ENCODE measurements at places on chromosomes 12 and 14.

- DNase-seq: no peak
Measured at GRCh38 chr12:101596172-101596571, 1.4 kb downstream of the MYBPC1 start.

GRCh38 chr14:44414646-44415045 lies 92.4 kb downstream of the FSCB start:
- DNase-seq: no peak

DNA sequence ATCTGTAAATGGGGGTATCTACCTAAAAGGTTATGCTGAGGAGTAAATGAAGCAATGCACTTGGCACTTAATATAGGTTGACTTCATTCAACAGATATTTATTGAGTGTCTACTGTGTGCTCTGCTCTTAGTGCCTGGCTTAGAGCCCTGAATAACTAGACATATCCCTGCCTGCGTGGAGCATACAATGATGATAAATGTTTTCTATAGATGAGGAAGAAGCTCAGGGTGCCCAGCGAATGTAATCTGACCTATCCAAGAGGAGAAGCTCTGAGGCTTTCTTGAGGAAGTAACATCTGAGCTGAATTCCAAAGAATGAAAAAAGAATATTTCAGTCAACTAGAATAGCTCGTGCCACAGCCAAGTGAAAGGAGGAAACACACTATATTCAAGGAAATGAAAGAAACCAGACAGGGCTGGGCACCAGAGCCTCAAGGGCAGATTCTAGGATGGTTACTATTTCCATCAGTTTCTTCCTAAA lies 17.9 kb upstream of the HIGD1C start:
- DNase-seq: no peak

DNA sequence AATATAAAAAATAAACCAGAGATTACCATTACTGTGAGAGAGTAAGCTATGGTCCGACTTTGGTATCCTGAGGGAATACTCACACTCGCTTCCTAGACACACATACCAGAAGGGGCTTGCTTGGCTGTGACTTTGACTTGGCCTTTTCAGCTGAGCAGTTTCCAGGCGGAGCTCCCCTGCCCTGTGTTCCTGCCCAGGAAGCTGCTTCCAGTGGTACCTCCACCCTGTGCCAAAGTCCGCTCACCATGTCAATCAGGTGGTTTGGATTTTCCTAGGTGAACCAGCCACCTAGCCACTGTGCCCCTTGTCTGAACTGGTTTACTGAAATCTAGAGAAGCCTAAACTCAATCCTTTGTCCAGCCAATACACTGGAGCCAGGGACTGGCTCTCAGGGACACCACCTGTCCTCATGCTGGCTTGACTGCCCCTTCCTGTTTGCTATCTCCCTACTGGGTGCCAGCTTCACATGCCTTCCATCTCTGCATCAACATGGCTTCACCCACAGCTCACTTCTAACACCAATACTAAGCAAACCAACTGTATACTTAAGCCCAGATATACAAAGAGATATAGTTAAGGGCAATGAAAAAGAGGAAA lies 28.6 kb downstream of the MAX start:
- DNase-seq: no peak

- no peak for DNase-seq
Measured at GRCh38 chr14:61646366-61647116, 48.8 kb upstream of the HIF1A start.

DNA sequence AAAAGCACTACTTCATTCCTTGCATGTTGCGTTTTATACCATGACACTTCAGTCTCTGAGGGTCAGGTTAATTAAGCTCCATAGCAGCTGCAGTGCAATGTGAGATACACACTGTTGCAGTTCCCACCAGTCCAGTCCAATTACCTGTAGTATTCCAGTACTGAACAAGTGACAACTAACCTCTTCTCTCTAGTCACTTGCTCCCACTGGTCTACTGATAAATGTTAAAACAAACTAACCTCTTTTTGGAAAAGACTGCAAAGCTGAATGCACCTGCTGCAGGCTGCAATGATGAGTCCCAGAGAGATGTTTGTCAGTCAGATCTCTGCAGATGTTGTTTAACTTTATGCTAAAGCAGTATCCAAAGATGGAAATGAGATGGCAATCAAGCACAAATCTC lies 7.9 kb downstream of the NOVA1 start:
- DNase-seq: no peak

GRCh38 chr12:94100990-94101737 lies 47.2 kb upstream of the PLXNC1 start:
- DNase-seq: peak; percentile 70

GRCh38 chr12:5310151-5310550 lies 121.8 kb upstream of the NTF3 start:
- no peak for DNase-seq

DNA sequence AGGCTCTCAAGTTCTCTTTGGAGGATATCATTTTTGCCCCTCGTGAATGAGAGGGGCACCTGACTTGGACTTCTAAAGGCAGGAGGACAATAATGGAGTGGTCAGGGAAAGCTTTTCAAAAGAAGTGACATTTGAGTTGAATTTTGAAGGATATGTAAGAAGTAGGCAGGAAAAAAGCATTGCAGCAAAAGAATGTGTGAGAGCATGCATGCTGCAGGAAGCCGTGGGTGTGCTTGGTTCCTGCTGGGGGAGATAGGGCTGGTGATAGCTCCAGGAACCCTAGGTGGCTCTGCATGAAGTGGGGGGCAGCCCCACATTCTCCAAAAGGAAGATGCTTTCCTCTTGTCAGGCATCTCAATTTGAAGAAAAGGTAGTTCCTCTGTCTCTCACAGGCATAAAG lies 23.1 kb downstream of the ACVR1B start:
- no peak for DNase-seq

DNA sequence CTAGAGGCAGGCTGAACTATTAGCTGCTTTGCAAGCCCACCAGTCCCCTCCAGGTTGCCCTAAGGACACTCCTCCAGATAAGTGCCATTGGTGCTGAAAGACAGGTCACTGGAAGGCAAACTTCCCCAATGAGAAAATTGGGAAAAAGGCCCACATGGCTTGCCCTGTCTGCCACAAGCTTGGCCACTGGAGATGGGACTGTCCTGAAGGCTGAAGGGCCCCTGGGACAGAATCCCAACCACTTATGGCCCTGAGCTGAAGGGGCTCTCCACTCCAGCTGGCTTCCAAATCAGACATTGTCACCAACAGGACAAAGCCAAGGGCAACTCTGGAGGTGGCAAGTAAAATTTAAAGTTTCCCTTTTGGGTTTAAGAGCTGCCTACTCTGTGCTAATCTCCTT lies 12.2 kb upstream of the DHRS2 start:
- DNase-seq: no peak

GRCh38 chr12:94841177-94841576 lies 162.3 kb downstream of the NDUFA12 start:
- DNase-seq: no peak

- peak; percentile 81 for DNase-seq
Measured at GRCh38 chr12:6341417-6342139, at the start of gene TNFRSF1A. Gene TNFRSF1A (minus strand): TSS chr12:6342076. CDS start chr12:6341814, 262 bp downstream.

DNA sequence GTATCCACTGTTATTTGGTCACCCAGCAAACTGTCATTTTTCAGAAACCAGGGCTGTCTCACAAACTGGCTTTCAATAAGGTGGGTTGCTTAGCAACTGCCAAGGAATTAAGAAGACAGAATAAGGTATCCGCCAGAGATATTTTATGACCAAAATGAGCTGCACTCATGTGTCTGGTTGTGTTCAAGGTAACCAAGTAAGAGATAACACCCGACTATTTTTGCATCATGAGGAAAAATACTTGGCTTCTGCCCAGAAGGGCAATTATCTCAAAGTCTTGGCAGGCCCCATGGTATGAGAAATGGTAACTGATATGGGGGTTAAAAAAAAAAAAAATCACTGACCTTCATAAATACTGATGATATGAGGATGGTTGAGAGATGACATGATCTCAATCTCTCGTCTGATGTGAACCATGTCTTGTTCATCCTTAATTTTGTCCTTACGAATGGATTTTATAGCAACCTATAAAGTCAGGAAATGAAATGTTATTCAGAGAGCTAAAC lies 32.6 kb downstream of the NUAK1 start:
- no peak for DNase-seq

- no peak for DNase-seq
Measured at GRCh38 chr14:53646925-53647324, 309.7 kb downstream of the BMP4 start.

DNA sequence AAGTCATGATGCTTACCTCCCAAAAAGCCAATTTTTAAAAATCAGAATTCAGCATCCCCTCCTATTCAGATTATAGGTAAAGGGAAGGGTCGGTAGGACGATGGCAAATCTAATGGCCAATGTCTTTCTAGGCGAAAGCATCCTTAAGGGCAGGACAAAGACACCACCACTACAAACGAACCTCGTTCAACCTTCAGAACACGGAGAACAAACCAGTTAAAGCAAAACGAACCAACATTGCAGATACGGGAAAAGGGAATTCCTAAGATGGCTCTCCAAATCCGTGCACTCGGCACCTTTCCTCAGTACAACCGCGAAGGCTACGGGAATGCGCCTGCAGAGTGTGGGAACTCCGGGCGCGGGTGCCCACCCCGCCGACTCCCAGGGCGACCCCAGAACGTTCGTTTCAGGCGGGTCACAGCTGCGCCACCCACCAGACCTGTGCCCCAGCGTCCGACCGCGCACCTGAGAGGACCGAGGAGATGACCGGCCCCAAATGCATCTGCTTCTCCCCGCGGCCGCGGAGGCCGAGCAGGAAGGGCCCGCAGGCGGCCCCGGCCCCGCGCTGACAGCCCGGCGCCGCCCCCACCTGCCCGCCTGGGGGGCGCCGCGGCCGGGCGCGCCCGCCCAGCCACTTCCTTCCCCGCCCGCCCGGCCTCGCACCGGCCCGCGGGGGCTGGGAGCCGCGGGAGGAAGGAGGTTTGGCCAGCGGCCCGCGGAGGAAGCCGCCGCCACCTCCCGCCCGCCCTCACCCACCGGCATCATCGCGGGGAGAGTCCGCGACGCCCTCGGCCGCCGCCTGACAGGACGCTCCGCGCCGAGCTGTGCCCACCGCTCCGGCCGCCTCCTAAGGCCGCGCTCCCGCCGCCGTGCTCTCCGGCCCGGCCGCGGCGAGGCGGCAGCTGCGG lies 578 bp downstream of the PPP1R13B start:
- peak; percentile 14 for DNase-seq

- peak; percentile 34 for DNase-seq
Measured at GRCh38 chr12:56628671-56629458, 1.3 kb downstream of the BAZ2A start.

- DNase-seq: no peak
Measured at GRCh38 chr14:90019824-90020523, 41.8 kb upstream of the KCNK13 start.

GRCh38 chr14:92786427-92786756 lies 7.7 kb upstream of the GOLGA5 start:
- no peak for DNase-seq

GRCh38 chr14:77031759-77032490 lies 3.4 kb upstream of the IRF2BPL start:
- DNase-seq: peak; percentile 89

GRCh38 chr14:99450266-99450665 lies 30.4 kb downstream of the SETD3 start:
- no peak for DNase-seq

DNA sequence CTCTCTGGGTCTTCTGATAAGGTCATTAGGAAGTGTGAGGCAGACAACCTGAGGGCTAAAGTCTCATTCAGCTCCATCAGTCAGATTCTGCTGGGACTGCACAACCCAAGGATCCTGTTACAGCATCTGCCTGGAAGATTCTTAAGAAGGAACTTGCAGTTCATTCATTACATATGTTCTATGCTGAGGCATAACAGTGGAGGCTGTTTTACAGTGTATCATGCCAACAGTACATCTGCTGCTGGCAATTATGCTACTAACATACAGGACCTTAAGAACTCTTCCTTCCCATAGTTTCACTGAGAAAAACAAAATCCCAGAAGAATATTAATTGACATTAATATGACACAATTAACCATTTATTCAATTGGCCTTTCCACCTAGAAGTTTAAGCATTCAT lies 968.6 kb downstream of the DIO2 start:
- DNase-seq: no peak

DNA sequence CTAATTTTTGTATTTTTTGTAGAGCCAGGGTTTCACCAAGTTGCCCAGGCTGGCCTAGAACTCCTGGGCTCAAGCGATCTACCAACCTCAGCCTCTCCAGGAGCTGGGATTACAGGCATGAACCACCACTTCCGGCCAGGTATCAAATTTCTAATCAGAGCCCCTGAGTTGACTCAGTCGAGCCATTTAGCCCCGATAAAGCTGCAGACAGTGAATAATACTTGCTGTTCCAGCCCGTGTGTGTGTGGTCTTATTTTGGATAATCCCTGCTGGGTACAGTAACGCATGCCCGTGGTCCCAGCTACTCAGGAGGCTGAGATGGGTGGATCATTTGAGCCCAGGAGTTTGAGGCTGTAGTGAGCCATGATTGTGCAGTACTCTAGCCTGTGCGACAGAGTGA lies 57.0 kb downstream of the TEAD4 start:
- DNase-seq: no peak

DNA sequence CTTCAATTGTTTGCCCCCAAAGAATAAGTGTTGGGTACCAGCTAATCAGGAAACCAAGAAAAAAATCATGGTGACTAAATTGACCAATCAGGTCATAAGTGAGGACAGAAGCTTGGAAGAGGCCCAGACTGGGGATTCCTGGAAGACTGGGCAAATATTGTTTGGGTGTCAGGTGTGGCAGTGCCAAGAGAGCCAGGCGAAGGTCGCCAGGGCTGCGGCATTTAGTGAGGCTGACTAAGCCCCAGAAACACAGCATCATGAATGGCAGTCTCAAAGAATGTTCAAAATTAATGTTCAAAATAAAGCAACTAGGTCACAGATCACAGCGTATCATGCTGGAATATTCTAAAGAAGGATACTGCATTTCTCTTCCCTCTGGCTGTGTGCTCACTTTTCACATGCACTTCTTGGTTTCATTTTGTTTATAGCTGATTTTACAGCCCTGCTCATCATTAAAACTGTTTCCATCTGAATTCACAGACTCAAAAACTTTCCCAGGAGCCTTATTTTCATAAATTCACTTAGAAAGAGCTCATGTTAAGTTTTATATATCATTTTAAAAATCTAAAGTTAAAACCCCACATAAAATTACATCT lies 85.3 kb upstream of the OVCH1 start:
- DNase-seq: no peak

- DNase-seq: no peak
Measured at GRCh38 chr14:78595797-78596196, 425.6 kb downstream of the NRXN3 start.

DNA sequence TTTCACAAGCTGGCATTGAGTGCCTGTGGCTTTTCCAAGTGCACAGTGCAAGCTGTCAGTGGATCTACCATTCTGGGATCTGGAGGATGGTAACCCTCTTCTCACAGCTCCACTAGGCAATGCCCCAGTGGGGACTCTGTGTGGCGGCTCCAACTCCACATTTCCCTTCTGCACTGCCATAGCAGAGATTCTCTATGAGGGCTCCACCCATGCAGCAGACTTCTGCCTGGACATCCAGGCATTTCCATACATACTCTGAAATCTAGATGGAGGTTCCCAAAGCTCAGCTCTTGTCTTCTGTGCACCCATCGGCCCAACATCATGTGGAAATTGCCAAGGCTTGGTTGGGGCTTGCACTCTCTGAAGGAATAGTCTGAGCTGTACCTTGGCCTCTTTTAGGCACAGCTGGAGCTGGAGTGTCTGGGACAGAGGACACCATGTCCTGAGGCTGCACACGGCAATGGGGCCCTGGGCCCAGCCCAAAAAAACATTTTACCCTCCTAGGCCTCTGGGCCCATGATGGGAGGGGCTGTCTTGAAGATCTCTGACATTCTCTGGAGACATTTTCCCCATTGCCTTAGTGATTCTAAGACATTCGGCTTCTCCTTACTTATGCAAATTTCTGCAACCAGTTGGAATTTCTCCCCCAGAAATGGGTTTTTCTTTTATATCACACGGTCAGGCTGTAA lies 313.3 kb upstream of the SFSWAP start:
- DNase-seq: no peak

GRCh38 chr12:65300679-65301349 lies 22.3 kb downstream of the MSRB3 start:
- peak; percentile 37 for DNase-seq

All from fibroblast of skin of abdomen (primary cell).